ENCODE measurements at places on chromosomes 12 and 14.
A peak's percentile ranks its signal among the peaks of the same experiment; 100 is the strongest.

GRCh38 chr12:54053003-54053750 lies 458 bp upstream of the HOXC4 start:
- peak; percentile 77 for DNase-seq

- DNase-seq: peak; percentile 62
These were observed 44.8 kb downstream of the GCH1 start for GRCh38 chr14:54857830-54858269.

GRCh38 chr12:25283006-25283405 lies 32.3 kb upstream of the KRAS start:
- DNase-seq: no peak

GRCh38 chr12:57564178-57564740 lies 14.4 kb downstream of the KIF5A start:
- no peak for DNase-seq
